ENCODE measurements at places on chromosomes 6 and 20. TPM values are rescaled to one million over a fixed set of nuclear protein-coding genes. Genes with fewer than 3 reads are reported as not detected.
A peak's percentile ranks its signal among the peaks of the same experiment; 100 is the strongest.

Gene SOBP
- 56.9 TPM for total RNA-seq

- DNase-seq = no peak
Measured at GRCh38 chr20:507006-507758, 36.4 kb downstream of the CSNK2A1 start.

DNA sequence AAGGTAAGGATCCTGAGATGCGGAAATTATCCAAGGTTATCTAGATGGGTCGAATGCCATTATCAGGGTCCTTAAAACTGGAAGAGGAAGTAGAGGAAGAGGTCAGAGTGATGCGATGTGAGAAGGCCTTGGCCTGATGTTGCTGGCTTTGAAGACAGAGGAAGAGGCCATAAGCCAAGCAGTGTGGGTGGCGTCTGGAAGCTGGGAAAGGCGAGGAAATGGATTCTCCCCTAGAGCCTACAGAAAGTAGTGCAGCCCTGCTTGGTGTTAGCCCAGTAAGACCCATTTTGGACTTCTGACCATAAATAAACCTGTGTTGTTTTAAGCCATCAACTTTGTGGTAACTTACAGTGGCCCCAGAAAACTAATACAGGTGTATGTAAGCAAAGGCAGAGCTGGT lies 2.0 kb downstream of the SRXN1 start:
- DNase-seq = no peak

Gene OR2B6
- total RNA-seq = not detected

Gene MUC21
- total RNA-seq = not detected

DNA sequence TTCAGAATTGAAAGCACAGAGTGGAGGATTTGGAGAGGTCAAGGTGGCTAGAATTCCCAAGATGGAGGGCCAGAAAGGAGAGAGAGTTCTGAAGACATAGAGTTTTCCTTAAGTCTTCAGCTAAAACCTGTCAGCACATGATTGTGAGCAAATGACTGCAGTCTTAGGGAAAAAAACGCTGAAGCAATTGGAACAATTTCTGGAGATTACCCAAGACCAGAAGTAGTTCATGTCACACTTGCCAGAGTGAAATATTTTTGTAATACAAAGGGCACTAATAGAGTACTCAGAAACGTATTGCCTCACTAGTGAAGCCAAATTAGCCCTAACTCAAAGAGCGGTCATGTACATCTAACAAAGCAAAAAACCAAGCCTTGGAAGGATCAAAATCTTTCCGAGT lies 541.3 kb upstream of the MARCKS start:
- no peak for DNase-seq

GRCh38 chr6:6709106-6709505 lies 120.6 kb downstream of the LY86 start:
- DNase-seq = no peak

GRCh38 chr20:34717230-34718095 lies 13.3 kb downstream of the TP53INP2 start:
- DNase-seq = no peak

GRCh38 chr6:166752928-166753721 lies 126.1 kb upstream of the RPS6KA2 start:
- DNase-seq = no peak

DNA sequence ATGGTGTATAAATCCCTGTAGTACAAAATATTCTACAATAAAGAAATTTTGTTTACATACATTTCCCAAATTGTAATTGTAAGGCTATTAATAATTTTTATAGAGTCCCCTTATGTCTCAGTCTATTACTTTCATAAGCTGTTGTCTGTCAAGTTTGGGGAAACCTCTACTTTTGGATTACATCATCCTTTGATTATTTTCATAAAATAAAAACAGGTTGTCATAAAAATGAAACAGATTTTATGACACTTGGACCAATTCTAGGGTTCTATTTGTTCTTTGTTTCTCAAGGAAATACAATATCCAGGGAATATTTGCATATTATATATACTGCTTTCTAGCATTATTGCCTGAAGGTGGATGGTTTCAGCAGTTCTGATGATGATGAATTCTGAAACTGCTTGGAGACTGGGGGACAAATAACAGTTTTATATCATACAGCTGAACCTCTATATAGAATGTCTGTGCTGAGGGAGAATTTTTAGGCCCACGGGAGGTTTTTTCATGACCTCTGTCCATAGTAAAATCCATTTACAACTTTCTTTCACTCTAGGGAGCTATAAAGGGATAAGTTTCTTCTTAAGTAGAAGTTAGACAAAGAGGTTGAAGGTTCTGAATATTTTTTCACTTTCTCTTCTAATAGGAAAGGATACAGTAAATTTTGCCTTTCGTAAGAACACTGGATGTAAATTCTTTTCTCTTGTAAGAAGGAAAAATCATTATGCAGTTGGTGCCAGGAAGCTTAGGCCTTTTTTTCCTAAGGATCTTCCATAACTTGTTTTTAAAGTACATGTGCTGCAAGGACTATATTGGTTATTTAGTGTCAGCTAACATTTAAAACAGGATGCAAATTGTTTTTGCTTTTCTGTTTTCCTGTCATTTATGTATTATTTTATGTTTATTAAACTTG lies 58.0 kb downstream of the CD2AP start:
- no peak for DNase-seq

GRCh38 chr20:60258255-60258863 lies 300.1 kb downstream of the CDH26 start:
- DNase-seq = no peak

Gene SPATS1
- 0.62 TPM for total RNA-seq

GRCh38 chr6:88165844-88166492 lies at the start of gene CNR1:
CNR1 (minus strand) TSS chr6:88166347; CDS start chr6:88145274, 21,073 bp downstream.
- peak; percentile 28 for DNase-seq

DNA sequence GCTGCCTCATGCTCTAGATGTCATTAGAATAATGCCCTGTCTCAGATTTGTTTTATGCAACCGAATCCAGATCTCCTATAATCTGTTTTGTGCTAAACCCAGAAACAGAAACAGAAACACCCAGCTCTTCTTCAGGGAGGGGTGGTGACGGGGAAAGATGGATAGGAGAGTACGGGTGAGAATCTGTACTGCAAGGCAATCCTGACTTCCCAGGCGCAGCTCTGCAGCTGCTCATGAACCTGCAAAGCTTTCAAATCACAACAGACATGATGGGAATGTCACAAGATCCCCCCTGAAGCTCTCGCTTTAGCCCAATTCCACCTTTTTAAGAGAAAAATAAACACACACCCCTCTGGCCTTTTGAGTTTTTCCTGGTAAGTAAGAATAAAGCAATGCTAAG lies 71.5 kb downstream of the PPP1R3G start:
- no peak for DNase-seq

DNA sequence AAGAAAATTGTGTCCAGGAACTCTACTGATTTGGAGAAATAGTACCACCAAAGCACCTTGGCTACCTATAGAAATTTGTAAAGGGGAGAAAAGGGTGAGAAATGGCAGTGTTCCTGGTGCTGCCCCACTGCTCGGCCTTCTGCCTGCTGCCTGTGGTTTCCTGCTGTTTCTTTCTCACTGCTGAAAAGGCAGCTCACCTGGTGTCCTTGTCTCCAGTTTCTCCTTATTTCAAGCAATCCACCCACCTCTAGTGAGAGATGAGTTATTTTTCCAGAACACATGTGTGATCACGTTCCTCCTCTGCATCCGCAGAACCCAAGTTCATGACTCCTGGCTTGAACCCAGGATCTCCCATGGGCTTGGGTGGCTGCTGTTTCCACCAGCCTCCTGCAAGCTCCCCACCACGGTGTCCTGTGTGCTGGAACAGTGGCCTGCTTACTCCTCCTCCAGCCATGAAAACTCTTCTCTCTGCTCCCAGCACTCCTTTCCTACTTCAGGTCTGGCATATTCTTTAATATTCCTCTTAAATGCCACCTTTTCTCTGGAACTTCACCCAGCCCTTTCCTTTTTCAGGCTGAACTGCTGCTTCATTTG lies 48.9 kb downstream of the ELOVL2 start:
- no peak for DNase-seq

- no peak for DNase-seq
Measured at GRCh38 chr6:79223611-79224404, 10.7 kb downstream of the HMGN3 start.

- no peak for DNase-seq
Measured at GRCh38 chr6:148383658-148384368, 41.2 kb downstream of the SASH1 start.

DNA sequence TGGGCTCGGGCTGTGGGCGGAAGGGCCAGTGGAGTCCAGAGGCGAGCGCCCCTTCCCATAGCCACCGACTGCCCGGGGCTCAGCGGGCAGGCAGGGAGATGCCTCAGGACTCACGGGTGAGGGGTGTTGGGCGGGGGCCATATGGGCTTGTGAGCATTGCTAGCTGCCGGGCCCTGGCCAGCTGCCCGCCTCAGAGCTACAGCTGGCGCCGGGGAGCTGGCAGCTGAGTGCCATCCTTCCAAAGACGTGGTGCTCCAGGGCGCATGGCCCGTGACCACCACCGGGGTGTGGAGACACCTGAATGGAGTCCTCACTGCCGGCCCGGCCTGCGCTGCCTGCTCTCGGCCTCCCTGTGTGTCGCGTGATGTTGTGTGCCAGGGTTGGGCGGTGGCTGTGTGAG lies 10.6 kb upstream of the RBBP8NL start:
- no peak for DNase-seq

All from occipital lobe (tissue), 3 donors.